ENCODE measurements at places on chromosomes 4 and X.
A peak's percentile ranks its signal among the peaks of the same experiment; 100 is the strongest.

- DNase-seq = no peak
Observed at GRCh38 chr4:113328514-113328913, 279.1 kb downstream of the ANK2 start.

GRCh38 chr4:46450556-46450955, 60.6 kb upstream of the GABRA2 start:
- no peak for DNase-seq

GRCh38 chr4:138939960-138940359, 75.6 kb upstream of the NOCT start:
- no peak for DNase-seq

- DNase-seq = no peak
Observed at GRCh38 chr4:174256277-174256713, 27.2 kb downstream of the FBXO8 start.

- DNase-seq = no peak
Observed at GRCh38 chr4:31134720-31135119, 414.6 kb downstream of the PCDH7 start.

DNA sequence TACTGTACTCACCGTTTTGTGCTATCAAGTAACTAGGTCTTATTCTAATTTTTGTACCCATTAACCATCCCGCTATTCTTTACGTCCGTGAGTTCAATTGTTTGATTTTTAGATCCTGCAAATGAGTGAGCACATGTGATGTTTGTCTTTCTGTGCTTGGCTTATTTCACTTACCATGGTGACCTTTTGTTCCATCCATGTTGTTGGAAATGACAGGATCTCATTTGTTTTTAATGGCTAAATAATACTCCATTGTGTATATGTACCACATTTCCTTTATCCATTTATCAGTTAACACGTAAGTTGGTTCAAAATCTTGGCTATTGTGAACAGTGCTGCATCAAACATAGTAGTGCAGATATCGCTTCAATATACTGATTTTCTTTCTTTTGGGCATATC, 48.3 kb downstream of the USP9X start:
- no peak for DNase-seq

DNA sequence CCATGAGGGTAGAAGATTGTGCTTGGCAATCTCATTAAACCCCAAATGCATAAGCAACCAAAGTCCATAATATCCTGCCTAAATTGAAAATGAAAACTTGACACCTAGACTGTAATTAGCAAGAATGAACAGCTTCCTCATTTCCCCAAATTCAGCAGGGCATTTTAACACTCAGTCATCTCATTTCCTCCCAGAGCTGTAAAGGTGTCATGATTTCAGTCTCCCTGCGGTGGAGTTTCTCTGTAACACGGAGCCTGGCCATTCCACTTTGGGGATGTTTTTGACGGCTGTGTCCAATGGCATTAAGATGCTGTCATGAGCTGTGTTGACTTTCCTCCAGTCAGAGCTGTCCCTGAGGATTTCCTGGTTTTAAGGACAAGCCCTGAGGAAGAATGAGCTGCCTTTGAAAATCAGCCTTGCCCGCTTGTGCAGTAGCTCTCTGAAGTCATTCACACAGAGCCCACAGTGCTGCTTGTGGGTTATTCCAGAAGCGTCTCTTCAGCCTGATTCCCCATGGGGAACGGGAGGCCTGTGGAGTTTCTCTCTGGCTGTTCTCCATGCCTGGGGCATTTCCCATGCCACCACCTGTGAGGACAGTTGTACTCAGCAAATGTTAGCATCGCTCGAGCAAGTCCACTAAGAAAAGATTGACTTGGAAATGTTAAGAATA, 187.0 kb downstream of the MID1 start:
- DNase-seq = no peak

DNA sequence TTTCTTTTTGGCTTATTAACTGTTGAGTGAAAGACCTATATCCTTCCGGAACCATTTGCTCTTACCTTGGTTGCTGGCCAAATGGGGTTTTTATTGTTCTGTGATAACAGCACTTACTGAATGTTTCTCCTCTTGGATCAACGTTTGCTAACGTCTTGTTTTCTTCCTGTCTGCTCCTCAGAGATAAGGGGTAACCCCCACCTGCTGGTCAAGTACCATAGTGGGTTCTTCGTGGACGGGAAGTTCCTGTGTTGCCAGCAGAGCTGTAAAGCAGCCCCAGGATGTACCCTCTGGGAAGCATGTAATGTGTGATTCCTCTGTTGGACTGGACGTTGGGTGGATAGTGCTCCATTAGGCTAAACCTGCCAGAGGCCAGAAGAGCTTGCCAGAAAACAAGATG, 15.3 kb downstream of the BMX start:
- no peak for DNase-seq

DNA sequence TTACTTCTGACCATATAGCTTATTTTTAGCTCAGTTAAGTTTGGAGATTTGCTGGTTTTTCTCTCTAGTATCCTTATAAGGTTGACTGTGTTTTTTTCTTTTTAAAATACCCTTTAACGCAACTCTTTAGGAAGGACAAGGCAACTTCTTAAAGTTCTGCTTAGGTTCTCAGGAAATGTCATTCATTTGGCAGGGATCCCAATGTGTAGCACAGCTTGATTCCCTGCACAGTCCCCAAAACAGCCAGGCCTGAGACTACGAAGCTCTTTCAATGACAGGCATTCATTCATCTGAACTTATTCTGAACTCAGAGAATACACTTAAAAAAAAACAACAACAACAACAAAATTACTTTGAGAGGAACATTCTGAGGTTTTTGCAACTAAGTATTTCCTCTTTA, 1765.8 kb downstream of the PCDH7 start:
- DNase-seq = no peak

DNA sequence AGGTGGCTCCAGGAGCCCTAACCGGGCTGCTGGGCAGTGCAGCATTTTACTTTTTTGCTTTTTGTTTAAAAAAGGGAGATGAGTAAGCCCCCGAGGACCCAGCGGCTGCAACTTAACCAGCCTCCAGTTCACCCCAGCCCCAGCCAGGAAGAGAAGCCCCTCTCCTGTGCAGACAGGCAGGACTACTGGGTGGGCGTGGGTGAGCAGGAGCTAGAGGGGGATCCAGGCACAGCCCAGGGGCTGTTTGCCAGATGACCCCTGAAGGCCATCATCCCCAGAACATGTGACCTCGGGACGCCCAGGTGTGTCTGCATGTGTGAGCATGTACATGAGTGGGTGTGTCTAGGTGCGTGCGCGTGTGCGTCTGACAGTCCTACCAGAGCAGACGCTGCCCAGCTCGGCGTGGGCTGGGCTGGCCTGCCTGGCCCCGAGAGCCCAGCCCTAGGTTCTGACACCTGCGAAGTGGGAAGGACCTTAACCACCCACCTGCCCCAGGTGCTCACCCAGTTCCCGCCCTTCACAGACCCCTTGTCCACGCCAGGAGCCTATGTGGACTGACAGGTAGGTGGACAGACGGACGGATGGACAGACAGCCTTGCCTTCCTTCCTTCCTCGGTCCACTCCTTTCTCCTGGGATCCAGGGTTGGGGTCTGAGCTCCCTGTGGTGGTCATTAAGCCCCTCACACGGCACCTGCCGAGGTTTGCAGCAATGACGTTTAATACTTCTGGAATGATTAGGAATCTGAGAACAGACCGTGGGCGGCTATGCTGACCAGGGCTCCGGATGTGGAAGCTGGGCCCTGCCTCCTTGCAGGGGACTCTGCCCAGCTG, 7.8 kb upstream of the HAUS3 start:
- peak; percentile 87 for DNase-seq

- DNase-seq = no peak
Observed at GRCh38 chrX:10749113-10749512, 128.7 kb upstream of the MID1 start.

- no peak for DNase-seq
Observed at GRCh38 chr4:112031712-112032328, 113.4 kb upstream of the FAM241A start.

GRCh38 chrX:25048178-25048577, 32.4 kb upstream of the ARX start:
- DNase-seq = no peak

DNA sequence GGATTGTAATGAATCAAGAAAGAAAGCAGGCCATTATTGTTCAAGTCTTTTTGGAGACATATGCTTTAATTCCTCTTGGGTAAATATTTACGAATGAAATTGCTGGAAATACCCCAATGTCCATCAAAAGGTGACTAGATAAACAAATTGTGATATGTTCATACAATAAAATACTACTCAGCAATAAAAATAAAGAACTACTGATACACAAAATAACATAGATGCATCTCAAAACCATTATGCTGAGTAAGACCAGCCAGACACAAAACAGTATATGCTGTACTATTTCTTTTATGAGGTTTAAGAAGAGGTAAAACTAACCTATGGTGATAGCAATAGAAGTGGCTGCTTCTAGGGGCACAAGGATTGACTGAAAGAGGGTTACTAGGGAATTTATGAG, 28.8 kb upstream of the JADE1 start:
- DNase-seq = no peak

DNA sequence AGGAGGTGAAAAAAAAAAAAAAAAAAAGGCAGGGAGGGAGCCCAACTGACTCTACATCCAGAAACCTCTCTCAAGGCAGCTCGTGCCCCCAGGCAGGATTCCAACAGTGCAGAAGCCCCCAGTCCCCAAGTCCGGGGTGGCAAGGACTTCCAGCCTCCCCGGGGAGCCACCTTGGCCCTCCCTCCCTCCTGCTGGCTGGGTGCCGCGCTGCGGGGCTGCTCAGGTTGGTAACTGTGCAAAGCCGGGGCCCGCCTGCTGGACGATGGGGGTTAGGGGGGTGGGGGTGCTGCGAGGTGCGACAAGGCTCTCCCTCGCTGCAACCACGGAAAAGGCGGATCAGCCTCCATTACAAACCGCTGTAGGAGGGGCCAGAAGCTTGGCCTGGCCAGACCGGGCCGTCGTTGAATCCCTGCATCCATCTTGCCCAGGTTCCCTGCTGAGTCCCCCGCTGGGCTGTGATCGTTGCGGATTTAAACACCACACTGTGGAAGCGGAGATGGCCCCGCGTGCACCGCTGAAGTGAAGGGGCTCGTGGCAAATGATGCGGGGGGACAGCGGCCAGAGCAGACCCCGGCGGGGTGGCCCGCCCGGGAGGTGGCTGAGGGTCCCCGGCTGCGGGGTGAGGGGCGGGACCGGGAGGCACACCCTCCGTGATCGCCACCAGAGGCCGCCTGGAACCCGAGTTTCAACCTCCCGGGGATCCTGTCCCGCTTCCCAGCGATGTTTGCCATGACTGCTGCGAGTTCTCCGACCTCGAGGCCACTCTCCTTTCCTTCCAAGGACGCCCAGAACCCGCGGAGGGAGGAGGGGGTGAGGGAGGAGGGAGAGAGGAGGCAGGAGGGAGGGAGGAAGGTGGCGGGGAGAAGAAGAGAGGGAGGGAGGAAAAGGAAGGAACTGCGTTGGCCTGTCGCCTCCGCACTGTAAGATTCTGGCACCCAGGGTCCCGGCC, 58.0 kb upstream of the DDX3X start:
- peak; percentile 84 for DNase-seq

DNA sequence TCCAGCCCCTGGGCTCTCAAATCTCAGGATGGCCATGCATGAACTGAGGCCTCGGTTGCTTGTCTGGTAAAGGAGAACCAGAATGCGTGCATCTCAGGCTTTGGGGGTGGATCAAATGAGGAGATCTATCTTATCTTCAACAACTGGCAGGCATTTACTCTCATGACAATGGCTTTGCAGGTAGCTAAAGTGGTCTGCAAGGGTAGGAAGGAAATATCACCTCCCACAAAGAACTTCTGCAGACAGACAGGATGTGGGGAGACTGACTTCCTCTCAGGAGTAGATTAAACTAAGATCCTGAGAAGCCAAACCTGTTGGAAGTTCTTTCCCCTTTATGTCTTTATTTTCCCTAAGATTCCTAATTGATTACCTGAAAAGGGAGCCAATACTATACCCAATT, 7.8 kb downstream of the LDB2 start:
- no peak for DNase-seq

GRCh38 chrX:150770623-150771022, 77.4 kb downstream of the MTMR1 start:
- DNase-seq = peak; percentile 83

GRCh38 chr4:134634301-134634700, 432.7 kb upstream of the PABPC4L start:
- DNase-seq = no peak

DNA sequence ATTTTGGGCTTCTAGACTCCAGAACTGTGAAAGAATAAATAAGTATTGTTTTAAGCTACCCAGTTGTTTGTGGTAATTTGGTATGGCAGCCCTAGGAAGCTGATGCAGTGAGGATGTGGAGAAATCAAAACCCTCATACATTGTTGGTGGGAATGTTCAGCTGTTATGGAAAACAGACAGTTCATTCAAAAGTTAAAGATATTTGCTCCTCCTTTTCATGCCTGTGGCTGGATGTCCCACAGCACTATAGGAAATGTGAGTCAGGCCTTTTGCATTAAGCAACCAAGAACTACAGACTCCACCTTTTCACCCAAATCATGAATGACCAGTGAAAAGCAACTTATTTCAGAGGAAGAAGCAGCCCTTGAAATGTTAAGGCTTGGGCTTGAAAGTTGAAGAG, 6.7 kb downstream of the BBS12 start:
- no peak for DNase-seq

DNA sequence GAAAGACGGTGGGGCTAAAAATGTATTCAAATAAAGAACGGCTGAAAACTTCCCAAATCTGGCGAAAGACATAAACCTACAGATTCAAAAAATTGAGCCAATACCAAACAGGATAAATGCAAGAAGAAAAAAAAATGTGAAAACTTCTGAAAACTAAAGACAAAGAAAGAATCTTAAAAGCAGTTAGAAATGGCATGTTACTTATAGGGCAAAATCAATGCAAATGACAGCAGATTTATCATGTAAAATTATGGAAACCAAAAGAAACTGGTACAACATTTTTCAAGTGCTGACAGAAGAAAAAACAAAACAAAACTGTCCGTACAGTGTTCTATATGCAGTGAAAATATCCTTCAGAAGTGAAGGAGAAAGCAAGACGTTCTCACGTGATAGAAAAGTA, 239.0 kb downstream of the PDGFC start:
- no peak for DNase-seq

DNA sequence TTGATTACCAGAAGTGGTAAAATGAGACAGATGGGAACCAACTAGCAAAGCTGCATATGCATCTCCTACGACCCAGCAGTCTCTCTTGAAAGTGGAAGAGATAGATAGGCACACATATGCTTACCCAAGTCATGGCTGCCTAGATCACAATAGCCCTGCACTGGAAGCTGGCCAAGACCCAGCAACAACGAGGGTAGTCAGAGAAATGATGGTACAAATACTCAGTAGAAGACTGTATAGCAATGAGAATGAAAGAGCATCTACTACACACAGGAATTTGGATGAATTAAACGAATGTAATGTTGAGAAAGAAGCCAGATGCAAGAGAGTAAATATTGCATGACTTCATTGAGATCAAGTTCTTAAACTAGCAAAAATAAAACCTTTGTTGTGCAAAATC, 100.3 kb upstream of the FAT1 start:
- no peak for DNase-seq

DNA sequence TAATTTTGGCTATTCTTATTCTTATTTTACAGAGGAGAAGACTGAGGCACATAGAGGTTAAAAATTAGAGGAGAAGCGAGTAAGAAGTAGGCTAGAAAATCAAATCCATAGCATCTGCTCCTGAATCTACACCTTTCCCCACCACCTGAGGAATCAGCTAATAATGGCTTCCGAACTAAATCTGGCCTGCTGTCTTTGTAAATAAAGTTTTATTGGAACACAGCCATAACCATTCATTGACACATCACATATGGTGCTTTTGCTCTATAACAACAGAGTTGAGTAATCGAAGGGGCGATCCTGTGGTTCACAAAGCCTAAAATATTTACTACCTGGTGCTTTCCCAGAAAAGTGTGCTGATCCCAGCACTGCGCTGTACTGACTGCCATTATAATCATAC, 38.2 kb downstream of the F11 start:
- no peak for DNase-seq

All from chondrocyte (in vitro differentiated cells).